ENCODE measurements at places on chromosomes 7 and 10. TPM values are rescaled to one million over a fixed set of nuclear protein-coding genes. Genes with fewer than 3 reads are reported as not detected.

The HGF gene
- total RNA-seq, result not detected

The PNLIPRP2 gene
- not detected for total RNA-seq

The TFR2 gene
- total RNA-seq, result 15.0 TPM

GRCh38 chr7:37728747-37729146 lies 45.2 kb downstream of the GPR141 start:
- no peak for DNase-seq

DNA sequence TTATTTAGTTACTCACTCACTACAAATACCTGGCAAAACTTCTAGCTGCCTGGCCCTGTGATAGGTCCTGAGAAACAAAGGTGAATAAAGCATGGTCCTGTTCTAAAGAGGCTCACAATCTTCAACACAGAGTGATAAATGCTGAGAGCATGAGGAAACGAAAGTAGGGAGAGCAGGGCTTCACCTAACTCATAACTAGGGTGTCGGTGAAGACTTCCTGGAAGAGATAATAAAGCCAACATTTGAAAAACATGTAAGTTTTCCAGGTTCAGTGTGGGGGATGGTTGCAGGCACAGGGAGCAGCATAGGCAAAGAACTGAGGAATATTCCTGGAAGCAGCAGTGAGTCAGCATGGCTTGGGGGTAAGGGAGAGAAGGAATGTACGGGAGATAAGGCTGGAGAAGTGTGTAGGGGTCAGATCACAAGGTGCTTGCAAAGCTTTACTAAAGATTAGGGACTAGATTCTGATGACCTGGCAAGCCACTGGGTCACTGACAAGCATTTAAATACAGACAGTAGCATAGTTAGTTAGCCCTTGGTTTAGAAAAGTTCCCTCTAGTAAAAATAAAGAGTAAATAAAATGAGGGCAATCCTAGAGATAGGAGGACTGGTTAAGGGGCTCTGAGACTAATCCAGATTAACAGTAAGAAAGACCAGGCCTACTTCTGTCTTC lies 5.1 kb downstream of the KEL start:
- no peak for DNase-seq

The UNC5B gene
- total RNA-seq, result 0.10 TPM

DNA sequence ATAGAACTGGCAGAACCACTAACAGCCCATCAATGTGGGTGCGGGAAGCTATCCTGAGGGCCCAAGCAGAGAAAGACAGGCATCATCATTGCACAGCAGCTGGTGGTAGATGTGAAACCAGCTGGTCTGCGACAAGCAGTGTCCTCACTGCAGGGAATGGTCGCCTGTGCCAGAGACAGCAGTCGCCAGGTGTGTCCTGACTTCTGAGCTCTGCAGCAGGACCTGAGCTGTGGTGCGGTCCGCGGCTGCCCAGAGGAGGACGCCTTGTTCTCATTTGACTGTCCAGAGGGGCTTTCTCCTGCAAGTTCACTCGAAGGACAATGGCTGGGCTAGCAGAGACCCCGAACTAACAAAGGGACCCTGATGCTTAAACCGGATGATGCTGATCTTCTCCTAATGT lies 97.4 kb downstream of the LRRC18 start:
- DNase-seq, result no peak

DNA sequence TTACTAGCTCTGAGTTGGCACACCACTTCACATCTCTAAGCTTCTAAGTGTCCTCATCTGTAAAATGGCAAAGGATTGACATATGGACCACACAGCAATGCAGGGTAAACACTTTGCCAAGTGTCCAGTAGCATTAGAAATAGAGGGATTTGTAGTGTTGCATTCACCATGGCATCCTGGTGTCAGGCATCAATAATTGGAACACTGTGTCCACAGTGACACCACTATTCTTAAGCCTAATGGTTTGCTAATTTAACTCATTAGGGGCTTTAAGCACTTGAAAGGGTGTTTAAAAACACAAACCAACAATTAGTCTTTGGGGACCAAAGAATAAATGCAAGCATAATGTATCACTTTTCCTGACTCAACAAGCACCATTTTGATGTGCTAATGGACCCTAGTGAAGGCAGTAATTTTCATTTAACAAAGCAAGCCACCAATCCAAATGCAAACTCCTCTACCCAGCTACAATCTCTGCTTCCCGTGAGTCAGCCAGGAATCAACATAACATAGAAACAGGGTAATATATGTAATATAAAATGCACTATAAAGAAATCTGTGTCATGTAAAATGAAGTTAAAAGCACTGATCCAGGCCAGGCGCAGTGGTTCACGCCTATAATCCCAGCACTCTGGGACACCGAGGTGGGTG lies 75.9 kb downstream of the FAM204A start:
- no peak for DNase-seq

DNA sequence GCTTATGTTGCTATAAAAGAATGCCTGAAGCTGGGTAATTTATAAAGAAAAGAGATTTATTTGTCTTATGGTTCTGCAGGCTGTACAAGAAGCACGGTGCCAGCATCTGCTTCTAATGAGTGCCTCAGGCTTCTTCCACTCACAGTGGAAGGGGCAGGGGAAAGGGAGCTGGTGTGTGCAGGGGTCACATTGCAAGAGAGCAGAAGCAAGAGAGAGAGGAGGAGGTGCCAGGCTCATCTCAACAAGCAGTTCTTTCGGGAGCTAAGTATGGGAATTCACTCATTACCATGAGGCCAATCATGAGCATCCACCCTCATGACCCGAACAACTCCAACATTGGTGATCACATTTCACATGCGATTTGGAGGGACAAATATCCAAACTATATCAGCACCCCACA lies 17.2 kb upstream of the SLK start:
- no peak for DNase-seq

The ATOH7 gene
- not detected for total RNA-seq

- DNase-seq, result no peak
Measured at GRCh38 chr10:116815641-116816415, 33.5 kb upstream of the ENO4 start.

- DNase-seq, result peak; percentile 54
Measured at GRCh38 chr10:110009736-110010475, 2.1 kb downstream of the ADD3 start.

GRCh38 chr7:16875861-16876260 lies 5.9 kb downstream of the AGR3 start:
- no peak for DNase-seq

DNA sequence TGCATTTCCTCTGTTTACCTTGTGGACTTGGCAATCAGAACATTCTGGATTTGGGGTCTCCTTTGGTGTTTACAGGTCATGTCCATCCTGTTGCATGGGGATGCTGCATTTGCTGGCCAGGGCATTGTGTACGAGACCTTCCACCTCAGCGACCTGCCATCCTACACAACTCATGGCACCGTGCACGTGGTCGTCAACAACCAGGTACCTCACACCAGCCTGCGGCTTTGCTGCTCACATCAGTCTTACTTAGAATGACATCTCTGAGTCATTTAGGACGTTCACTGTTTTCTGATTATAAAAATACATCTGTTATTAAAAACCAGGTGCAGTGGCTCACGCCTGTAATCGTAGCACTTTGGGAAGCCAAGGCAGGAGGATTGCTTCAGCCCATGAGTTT lies 67.0 kb upstream of the ZMIZ2 start:
- DNase-seq, result no peak

- DNase-seq, result no peak
Measured at GRCh38 chr10:73799899-73800559, 11.4 kb downstream of the NDST2 start.

The NRCAM gene
- total RNA-seq, result 0.21 TPM

GRCh38 chr7:31263338-31263737 lies 77.2 kb downstream of the NEUROD6 start:
- DNase-seq, result no peak

- DNase-seq, result no peak
Measured at GRCh38 chr10:131427901-131428300, 116.4 kb upstream of the TCERG1L start.

- DNase-seq, result no peak
Measured at GRCh38 chr7:140696024-140696679, 356 bp upstream of the NDUFB2 start.
